ENCODE measurements at places on chromosomes 2 and 18. TPM values are rescaled to one million over a fixed set of nuclear protein-coding genes. Genes with fewer than 3 reads are reported as not detected.

GRCh38 chr2:171389780-171390179, 44.0 kb downstream of the METTL8 start:
- no peak for DNase-seq

DNA sequence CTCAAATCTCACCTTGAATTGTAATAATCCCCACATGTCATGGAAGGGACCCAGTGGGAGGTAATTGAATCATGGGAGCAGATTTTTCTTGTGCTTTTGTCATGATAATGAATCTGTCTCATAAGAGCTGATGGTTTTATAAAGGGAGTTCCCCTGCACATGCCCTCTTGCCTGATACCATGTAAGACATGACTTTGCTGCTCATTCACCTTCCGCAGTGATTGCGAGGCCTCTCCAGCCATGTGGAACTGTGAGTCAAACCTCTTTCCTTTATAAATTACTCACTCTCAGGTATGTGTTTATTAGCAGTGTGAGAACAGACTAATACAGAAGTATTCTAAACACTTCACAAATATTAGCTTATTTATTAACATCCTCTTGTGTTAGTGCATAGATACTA, 516.7 kb downstream of the LRRTM4 start:
- DNase-seq = no peak

DNA sequence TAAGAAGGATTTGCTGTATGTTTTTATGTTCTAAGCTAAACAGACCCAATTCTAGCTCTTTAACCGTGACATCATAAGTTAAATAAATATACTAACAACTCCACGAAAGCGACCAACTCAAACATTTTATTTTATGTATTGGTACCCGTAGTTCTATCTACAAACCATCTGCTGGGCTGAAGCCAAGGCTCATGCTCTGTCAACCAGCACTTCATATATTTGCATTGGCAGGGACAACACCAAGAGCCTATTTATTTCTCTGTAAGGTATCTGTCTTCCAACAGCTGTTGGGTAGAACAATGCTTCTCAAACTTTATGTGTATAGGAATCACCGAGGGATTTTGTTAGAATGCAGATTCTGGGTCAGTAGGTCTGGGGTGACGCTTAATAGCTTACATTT, 64.5 kb downstream of the PID1 start:
- no peak for DNase-seq

GRCh38 chr2:108778857-108779256, 7.7 kb upstream of the CCDC138 start:
- DNase-seq = no peak

GRCh38 chr2:2842466-2842865, 511.4 kb upstream of the MYT1L start:
- no peak for DNase-seq

DNA sequence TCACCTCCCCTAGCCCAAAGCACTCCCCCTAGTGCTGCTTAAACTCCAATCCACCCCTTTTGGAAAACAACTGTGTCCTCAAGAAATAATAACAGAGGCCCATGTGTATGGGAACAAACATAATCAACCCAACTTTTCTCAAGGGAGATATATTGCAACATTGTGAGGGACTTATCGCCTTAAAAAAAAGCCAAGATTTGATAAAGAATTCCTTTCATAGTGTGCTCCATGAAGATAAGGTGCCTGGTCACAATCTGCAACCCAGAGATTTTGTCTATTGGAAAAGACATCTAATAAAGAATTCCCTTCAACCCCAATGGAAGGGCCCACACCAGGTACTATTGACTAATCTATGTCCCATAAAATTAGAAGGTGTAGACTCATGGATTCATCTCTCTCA, 4.5 kb upstream of the RBFA start:
- no peak for DNase-seq

- no peak for DNase-seq
Observed at GRCh38 chr18:71951001-71951400, 593.1 kb downstream of the CBLN2 start.

- no peak for DNase-seq
Observed at GRCh38 chr18:3793545-3793944, 343.6 kb downstream of the TGIF1 start.

DNA sequence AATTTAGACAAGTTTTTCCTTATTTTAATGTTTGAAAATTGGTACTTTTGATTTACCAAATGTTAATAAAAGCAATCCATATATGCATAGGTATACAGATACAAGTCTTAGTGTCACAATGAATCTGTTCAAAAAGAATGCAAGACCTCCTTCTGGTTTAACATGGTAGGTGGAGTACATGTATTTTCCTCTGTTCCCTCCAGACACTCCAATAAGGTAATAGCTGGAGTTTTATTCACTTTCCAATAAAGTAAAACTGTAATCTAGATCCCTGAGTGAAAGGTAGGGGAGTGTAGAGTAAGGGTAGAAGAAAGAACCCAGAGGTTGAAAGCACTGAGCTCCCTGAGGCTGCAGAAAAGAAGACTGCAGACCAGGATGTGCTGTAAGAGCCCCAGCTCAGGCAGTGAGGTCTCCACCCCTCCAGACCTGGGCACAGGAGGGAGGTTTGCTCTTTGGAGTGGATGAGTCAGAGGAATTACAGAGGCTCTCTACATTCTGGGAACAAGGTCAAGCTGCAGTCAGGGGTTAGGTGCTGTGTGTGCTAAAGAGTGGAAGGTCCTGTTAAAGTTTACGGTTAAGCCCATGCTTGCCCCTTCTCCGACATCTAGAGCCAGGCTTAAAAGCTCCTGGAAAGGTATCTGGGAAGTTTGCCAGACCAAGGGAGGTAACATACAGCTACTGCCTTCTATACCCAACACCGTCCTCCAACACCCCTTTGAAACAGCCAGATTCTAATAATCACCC, 27.6 kb upstream of the STAT1 start:
- DNase-seq = no peak

DNA sequence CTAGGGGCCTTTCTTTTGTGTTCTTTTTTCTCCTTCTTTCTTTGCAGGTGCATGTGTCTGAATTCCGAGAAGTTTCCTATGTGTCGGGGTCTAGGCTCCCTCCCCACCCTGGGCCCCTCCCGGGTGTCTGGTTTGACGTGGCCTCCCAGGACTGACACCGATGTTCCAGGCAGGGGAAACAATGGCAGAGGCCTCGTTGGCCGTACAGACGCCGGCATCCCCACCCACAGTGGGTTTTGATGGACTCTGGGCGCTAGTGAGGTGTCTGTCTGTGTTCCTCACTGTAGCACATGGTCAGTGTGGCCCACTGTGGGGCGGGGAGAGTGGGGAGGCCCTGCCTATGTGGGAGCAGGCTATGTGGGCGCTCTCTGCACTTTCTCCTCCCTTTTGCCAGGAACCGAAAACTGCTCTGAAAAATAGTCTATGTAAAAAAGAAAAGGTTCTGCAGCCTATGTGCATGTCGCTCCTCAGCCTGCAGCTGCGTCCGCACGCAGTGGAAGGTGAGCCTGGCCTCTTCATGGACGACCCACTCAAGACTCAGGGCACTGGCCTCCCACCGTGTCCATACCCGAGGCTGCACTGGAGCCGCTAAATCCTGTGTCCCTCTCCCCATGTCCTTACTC, 90.9 kb upstream of the ASB18 start:
- DNase-seq = no peak

GRCh38 chr2:46117379-46117778, 179.8 kb upstream of the EPAS1 start:
- DNase-seq = no peak

DNA sequence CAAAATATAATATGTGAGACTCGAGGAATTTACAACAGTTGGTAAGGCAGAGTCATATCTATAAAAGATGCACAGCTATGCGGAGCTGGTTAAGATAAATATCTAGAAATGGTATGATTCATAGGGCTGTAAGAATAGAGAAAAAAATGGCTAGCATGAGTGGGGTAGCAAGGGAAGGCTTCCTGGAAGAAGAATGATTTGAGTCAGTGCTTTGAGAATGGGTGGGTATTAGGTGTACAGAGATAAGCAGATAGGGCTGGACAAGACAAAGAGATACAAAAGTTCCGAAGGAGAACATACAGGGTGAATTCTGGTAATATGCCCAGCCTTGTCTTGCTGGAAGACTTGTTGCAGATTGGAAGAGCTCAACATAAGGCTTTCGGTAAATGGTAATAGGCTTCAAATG, 291.5 kb upstream of the CCDC68 start:
- no peak for DNase-seq

DNA sequence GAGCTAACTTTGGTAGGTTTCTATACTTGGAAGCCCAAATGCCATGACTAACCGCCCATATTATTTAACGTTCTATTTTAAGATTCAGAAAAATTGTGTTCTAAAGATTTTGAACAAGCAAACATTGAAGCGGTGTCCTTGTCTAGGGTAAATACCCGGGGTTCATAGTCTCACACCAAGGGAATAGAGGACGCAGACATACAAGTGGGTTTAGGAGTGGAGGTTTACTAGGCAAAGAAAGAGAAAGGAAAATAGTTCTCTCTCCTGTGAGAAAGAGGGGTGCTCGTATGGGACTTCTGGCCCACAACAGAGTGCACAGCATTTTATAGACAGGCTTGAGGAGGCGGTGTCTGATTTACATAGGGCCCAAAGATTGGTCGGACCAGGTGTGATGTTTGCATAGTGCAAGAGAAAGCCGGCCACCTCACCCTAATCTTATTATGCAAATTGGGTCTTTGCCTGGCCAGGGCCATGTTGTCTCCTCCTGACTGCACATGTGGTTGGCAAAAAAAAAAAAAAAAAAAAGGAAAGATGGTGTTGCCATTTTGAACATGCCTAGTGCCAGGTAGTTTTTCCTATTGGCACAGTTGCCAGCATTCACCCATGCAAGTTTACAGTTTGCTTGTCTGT, 1062.6 kb downstream of the LRP1B start:
- DNase-seq = no peak

The IL36RN gene
- total RNA-seq = not detected

The REG3G gene
- total RNA-seq = not detected

The KIAA2012 gene
- not detected for total RNA-seq

The RAB27B gene
- 24.0 TPM for total RNA-seq

The ATP6V1B1 gene
- total RNA-seq = not detected

The LINC00305 gene
- not detected for total RNA-seq

The SCN7A gene
- total RNA-seq = not detected

The TPO gene
- total RNA-seq = not detected
